Stimulated activated CD4-positive, alpha-beta T cell treated with anti-CD3 and anti-CD28 coated beads, Interleukin-1b, Interleukin-23, amount 100 ng/mL, for 1 hour (primary cell): ENCODE measurements at places on chromosomes 1 and 21.

- no peak for DNase-seq
Observed at GRCh38 chr1:145995148-145995881, 1.1 kb downstream of the TXNIP start.

- no peak for DNase-seq
Observed at GRCh38 chr21:37974081-37974480, 57.8 kb upstream of the KCNJ6 start.

GRCh38 chr1:111570781-111571181, 48.8 kb upstream of the RAP1A start:
- no peak for DNase-seq

DNA sequence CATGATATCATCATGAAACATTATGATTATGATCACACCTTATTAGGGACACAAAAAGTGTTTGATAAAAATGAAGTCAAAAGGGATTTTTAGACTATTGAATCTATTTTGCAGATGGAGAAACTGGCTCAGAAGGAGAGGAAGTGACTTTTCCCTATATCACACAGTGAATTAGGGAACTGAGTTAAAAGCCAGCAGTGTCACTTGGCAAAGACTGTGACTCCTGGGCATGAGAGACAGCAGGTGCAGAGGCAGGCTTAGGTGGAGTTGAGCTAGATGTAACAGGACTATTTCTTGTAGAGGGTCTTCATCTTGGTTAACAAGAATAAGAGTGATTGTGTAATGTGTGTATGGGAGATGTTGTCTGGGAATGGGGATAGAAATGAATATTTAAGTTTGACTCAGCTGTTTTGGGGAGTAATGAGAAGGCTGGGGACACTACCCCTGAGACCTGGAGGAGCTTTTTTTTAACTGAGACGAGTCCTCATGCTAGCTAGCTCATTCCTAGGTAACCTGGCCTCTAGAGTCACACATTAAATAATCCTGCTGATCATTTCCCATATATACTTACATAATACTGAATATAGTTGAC, 1.0 kb upstream of the CD84 start:
- DNase-seq = no peak

- no peak for DNase-seq
Observed at GRCh38 chr1:47545912-47546483, 108.2 kb downstream of the FOXD2 start.

DNA sequence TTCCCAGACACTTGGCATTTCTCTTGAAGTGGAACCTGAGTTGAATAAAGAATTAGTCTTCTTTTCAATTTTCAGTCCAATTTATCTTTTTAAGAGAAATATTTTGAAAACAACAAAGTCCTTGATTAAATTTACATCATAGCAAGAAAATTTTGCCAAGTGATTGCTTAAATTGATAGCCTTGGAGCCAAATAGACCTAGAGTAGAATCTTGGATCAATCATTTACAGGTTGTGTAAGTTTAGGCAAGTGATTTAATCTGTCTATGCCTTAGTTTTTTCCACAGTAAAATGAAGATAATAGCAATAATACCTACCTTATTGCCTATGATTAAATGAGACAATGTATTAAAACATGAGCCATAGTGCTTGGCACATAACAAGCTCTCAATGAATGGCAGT, 113.9 kb downstream of the LHX9 start:
- no peak for DNase-seq

DNA sequence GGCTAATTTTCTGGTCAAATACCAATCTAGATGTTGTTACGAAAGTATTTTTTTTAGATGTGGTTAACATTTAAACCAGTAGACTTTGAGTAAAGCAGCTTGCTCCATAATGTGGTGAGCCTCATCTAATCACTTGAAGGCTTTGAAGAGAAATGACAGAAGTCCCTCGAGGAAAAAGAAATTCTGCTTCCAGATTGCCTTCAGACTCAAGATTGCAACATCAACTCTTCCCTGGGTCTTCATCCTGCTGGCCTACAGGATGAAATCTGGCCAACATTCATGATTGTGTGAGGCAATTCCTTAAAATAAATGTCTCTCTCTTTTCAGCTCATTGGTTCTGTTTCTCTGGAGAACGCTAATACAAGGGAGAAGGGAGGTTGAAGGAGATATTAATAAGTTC, 32.5 kb upstream of the SSX2IP start:
- DNase-seq = no peak

- no peak for DNase-seq
Observed at GRCh38 chr1:241645199-241645598, 5.0 kb upstream of the CHML start.

DNA sequence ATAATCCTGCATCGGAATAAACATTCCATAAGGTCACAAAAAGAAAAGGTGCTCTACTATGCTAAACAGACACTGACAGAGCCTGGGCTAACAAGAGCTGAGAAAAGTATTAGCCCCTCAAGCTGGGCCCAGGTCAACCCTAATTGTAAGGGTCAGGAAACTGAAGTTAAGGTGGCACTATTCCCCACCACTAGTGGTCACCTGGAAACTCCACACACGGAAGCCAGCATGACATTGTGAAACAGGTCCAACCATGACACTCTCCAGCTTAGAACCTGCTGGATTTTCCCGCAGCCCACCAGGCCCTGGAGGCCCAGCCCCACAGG, 1.2 kb downstream of the PTTG1IP start:
- DNase-seq = no peak

DNA sequence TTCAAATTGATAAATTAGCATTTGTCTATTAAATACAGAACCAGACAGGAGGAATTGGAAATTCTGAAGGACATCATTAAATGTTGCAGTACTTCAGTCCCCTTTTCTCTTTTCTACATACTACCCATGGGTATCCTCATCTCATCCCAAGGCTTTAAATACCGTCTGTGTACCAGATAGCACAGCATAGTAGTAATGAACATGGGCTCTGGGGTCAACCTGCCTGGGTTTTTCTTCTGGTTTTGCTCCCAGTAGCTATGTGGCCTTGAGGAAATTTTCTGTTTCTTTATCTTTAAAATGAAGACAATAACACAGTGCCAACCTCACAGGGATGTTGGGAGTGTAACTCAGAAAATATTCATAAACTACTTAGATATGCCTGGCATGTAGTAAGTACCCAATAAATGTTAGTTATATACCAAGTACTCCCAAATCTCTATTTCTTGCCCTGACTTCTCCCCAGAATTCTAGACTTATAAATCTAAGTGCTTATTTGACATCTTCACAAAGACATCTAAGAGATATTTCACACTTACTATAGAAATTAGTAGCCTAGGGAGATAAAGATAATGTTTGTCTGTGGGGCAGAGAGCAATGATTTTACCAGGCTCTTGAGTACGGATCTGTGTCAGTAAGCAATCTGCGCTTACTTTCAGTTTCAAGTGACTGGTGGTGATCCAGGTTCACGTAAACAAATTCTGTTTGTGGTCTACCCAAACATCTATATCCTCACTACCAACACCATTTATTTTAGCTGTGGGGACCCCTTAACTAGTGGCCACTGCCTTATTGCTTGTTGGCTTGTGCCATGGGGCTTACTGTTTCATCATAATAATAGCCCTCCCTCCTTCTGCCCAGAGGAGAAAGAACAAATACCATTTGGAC, 37.3 kb downstream of the VANGL2 start:
- no peak for DNase-seq

GRCh38 chr1:147786536-147786935, 26.1 kb upstream of the GJA5 start:
- no peak for DNase-seq

- no peak for DNase-seq
Observed at GRCh38 chr21:15221799-15222386, 157.1 kb upstream of the NRIP1 start.

DNA sequence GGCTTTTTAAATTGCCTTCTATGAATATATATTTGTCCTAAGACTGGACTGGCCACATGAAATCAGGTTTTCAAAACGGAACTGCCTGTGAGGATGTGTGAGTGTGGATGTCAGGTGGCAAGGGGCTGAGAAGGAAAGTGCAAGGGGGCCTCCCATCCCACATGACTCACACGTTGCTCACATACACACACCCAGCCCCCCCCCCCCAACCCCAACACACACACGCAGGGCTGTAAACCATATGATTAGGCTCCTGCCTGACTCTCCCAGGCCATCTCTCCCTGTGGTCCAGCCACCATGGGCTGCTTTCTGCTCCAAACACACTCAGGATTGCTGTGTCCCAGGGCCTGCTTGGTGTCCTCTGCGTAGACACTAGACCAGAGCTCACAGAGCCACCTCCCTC, 22.4 kb downstream of the DEGS1 start:
- DNase-seq = no peak

- no peak for DNase-seq
Observed at GRCh38 chr1:17059391-17060305, 5.8 kb upstream of the SDHB start.

GRCh38 chr1:90443354-90443753, 273.7 kb downstream of the BARHL2 start:
- no peak for DNase-seq

- no peak for DNase-seq
Observed at GRCh38 chr21:45282283-45283034, 5.2 kb downstream of the POFUT2 start.

- no peak for DNase-seq
Observed at GRCh38 chr1:84223751-84224432, 77.6 kb upstream of the SAMD13 start.

GRCh38 chr1:87642581-87643221, 314.0 kb downstream of the LMO4 start:
- DNase-seq = no peak

GRCh38 chr1:152640351-152640750, 17.4 kb upstream of the LCE3A start:
- DNase-seq = no peak

- no peak for DNase-seq
Observed at GRCh38 chr1:215052256-215053015, 30.1 kb upstream of the KCNK2 start.

- no peak for DNase-seq
Observed at GRCh38 chr1:69739251-69739605, 171.5 kb downstream of the LRRC7 start.

DNA sequence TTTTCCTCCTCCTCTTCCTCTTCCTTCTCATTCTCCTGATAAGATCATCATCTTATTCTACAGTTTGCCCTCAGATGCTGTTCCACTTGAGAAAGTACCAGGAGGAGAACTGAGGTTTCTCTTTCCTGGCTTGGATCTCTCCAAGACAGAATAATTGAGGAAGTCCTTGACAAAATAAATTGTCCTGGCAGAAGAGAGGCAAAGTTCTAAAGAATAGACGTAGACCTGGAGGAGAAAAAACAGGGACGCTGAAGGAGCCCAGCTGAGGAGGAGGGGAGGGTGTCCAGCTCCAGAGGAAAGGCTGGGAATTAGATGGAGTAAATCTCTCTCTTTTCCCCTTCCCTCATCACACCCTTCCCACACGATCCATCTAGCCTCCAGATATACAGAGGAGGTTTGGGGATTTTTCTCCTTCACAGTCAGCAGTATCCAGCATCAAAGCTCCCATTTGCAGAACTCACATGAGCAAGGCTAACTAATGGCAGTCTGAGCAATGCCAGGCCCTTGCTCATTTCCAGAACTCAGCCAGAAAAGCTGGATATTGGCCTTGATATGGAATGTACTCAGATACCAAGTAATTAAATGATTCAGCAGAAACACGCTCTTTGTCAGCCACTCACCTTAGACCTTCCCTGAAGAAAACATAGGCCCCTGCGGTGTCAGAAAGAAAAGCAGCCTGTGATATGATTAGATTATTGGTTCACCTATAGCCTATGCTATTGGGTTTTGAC, 5.1 kb upstream of the GNG12 start:
- no peak for DNase-seq

GRCh38 chr1:182927693-182928433, 25.1 kb downstream of the SHCBP1L start:
- DNase-seq = no peak

DNA sequence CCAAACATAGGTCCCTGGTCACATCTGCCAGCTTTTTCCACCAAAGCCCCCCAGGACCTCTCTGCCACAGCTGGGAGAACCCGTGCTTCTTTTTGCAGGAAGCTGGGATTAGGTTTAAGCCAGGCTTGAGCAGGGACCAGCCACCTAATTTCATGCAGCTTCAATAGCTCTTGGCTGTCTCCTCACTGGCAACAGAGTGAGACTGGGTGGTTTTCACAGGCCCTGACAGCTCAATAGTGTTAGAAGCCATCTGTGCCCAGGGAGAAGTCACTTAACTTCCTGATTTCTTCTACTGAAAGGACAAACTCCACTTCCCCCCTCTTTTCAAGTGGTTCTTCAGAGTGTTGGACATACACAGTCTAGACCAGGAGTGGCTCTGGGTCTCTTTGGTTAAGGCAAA, 20.4 kb upstream of the SRSF4 start:
- no peak for DNase-seq

DNA sequence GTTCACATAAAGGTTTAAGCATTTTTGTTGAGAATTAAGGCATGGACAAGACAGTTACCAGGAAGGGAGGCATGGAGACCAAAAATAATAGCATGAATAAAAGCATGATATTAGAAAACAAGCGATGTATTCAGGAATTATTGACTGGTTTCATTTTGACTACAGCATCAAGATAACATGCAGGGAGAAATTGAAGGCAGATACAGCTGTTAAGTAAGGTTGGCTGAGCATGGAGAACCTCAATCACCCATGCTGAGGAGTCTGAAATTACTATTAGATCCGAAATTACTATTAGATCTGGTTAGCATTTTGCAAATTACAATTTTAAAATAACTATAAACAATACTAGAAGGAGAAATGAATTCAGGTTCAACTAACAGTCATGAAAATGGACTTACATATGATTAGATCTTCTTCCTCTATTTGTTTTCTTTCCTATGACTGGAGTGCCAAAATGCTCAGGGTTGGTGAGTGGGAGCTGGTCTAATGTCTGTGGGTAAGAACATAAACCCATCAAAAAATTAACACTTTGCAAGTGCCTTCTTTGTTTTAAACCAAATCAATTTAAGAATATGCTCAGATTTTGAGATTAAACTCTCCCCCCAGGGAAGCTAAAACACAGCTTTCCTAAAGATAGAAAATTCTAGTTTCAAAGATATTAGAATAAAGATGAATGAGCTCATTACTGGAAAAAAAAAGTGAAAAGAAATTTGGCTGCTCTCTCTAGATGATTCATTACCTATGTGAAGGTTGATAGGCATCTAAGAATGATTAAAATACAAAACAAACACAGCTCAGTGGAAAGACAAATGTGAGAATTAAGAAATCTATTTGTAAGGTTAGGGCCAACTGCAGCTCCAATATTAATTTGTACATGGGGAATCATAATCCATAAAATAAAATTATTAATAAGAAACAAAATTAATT, 81.7 kb downstream of the ARID4B start:
- DNase-seq = no peak

DNA sequence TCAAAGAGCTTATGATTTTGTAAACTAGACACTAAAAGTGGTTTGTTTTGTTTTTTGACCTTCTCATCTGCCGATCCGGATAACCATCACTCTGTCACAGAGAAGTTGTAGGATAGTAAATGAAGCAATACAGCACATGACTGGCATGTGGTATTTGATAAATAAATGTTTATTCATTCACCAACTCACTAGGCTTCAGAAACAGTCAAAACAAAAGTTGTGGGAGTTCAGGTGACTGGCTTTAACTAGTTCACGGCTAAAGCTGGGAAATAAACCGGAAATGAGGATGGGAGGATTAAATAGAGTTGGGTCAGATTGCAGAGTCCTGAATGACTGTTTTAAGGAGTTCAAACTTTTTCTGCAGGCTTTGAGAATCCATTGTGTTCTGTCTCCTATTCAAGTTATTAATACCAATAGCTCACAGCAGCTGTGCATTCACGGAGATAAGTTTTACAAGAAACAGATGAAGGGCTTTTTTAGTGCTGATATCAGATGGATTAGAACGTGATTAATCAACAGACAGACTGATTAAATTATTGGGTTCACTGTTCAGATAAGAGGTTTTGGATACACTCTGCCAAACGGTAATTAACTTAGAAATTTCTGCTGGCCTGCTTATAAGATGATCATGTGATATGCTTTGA, 463.3 kb downstream of the DPYD start:
- no peak for DNase-seq
